ENCODE measurements at places on chromosomes 7 and 10.

DNA sequence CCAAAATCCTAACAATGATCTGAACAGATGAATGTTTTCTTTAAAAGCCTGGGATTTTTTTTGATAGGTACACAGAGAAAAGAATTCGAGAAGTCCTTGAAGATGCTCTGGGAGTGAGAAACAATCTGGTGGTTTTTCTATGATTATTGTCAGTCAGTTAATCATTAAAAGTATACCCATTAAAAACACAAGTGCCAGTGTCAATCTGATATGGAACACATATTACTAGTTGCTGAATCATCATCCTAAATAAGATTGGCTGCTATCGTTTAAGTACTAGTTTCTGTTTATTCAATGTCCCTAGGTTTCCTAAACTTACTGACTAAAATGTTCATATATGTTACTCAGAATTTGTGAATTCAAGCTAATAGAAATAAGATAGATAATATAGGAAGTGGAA lies 16.1 kb downstream of the COL28A1 start:
- DNase-seq: no peak

DNA sequence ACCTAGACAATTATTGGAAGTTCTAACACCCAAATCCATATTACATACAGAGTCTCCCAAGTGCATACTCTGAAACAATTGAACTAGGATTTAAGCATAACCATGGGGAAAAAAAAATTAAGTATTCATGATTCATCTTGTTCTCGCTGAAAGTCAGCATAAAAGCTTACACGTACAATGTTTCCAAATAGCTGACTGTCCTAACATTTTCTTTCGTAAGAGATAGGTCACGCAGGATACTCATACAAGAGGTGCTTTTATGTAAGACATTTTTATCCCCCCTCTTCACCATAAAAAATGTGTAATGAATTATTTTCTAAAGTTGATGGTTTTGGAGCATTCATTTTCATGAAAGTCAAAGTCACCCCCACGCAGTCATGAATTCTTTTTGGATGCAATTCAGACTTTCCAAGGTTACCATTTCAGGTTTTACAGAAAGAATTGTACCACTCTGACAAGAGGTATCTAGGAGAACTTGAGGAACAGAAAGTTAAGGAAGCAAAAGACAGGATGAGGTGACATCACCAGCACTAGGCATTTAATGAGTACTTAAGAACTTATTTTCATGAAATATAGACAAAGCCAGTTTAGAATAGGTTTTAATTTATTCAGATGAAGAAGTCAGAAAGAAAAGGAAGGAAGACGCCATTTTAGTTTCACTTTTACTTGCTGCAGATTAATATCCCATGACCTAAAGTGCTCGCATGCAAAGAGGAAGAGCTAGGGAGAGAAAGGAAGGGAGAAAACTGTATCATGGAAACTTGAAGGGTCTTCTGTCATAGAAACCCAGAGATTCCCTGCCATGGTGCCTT lies 55.8 kb downstream of the TMEM26 start:
- DNase-seq: no peak

DNA sequence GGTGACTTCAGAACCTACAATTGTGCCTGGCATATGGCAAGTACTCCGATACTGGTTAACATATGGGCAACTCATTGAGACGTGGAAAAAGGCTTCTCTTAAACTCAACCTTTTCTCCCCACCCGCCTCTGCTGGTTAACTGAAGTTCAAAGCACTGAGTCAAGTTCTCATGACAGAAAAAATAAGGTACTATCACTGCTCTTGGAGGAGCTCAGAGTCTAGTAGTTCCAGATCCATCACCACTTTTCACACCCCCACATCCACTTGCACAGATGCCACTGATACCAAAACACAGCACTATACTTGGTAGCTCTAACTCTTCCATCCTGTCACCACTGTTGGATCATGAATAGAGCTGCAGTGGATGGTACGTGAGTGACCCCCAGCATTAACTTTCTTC lies 36.2 kb downstream of the CCDC6 start:
- DNase-seq: no peak

- DNase-seq: no peak
These were observed 12.4 kb downstream of the SMKR1 start for GRCh38 chr7:129514683-129515082.

- no peak for DNase-seq
These were observed 43.6 kb upstream of the SMNDC1 start for GRCh38 chr10:110348336-110348735.

- DNase-seq: no peak
These were observed 565.5 kb downstream of the PARD3 start for GRCh38 chr10:34249634-34250033.

DNA sequence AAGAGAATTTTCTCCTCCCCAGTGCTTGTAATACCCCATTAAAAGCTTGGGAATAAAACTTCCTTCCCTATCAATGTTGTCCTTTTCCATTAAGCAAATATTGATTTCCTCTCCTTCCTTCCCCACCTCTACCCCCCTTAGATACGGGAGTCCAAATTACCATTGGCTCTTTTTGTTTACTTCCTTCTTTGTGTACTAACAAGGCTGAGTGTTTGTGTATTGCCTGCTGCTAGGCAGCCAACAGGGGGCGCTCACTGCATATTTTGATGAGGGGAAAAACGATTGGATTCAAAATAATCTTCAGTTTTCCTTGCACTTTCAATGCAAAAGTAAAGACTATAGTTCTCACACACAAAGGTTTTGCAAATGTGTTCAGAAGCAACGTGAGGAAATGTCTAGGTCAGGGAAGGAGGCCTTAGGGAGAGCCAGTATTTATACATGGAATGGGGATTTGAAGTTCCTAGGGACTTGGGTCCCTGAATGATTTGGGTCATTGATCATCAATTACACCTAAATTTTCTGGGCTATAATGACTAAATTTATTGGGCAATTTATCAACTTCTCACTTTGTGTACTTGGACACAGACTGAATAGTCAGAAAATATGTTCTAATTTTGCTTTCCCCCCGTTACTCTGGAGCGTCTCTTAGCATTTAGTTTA lies 23.6 kb upstream of the VPS41 start:
- no peak for DNase-seq

DNA sequence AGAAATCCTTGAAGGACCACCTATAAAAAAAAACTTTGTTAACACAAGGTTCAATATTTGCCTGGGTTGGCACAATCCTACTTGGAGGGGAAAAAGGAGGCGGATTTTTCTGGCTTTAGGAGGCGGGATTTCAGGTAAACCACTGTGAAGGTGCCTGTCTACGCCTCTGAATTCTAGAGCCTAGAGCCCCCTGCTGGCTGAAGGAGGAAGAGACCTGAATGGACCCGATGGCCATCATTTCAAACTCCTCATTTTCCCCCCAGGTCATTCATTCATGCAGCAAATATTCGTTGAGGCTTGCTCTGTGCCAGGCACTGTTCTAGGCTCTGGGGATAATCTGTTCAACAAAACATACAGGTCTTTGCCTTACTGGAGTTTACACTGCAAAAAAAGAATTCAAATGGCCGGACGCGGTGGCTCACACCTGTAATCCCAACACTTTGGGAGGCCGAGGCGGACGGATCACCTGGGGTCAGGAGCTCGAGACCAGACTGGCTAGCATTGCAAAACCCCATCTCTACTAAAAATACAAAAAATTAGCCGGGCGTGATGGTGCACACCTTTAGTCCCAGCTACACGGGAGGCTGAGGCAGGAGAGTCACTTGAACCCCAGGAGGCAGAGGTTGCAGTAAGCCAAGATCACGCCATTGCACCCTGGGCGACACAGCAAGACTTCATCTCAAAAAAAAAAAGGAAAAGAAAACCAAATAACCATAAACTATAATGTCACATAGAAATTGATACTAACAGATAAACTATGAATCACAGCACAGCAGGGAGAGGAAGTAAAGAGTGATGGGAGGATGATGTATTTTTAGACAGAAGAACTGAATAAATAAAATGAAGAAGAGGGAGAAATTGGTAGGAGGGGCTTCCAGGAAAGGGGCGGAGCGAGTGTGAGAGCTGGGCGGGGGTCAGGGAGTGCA lies 90.1 kb upstream of the NFE2L3 start:
- peak; percentile 49 for DNase-seq

GRCh38 chr7:92058040-92058439 lies 76.2 kb downstream of the CYP51A1 start:
- DNase-seq: no peak

- no peak for DNase-seq
These were observed 36.7 kb downstream of the GNA12 start for GRCh38 chr7:2807460-2807844.

- no peak for DNase-seq
These were observed 99.3 kb downstream of the KAT6B start for GRCh38 chr10:74925708-74926107.

DNA sequence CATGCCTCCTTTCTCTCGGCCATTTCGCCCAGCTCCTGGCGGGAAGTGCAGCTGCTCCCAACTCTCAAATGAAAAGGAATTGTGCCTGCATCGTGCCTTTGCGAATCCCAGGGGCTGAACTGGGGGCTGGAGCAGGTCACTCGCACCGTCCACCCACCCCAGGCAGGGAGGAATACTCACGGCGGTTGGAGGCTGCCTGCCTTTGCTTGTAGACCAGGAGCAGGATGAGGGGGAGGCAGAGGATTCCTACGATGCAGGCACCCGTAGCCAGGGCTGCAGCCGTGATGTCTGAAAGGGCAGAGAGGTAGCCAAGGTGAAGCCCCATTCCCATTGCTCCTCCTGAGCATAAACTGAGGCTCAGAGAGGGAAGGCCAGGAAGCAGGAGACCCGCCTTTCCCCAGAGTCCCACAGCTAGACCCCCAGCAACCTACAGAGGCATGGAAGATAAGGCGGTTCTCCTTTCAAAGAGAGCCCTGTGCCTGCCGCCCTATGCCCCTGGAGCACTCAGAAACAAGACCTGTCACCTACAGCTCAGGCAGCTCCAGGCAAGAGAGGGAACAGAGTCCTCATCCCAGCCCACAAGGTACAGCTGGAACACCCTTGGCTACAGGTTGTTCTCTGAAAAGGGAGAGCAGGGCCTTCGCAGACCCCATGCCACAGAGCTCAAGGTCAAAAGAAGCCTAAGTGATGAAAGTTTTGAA lies 18.0 kb downstream of the VSIR start:
- no peak for DNase-seq

GRCh38 chr7:22663357-22663718 lies 63.7 kb upstream of the IL6 start:
- DNase-seq: no peak

Data from stimulated activated CD4-positive, alpha-beta T cell treated with anti-CD3 and anti-CD28 coated beads, TNF-alpha, amount 100 ng/mL, for 1 hour (primary cell).